ENCODE measurements at places on chromosomes 1 and 21. TPM values are rescaled to one million over a fixed set of nuclear protein-coding genes. Genes with fewer than 3 reads are reported as not detected.

MYOC gene
- 29.4 TPM for total RNA-seq

DNA sequence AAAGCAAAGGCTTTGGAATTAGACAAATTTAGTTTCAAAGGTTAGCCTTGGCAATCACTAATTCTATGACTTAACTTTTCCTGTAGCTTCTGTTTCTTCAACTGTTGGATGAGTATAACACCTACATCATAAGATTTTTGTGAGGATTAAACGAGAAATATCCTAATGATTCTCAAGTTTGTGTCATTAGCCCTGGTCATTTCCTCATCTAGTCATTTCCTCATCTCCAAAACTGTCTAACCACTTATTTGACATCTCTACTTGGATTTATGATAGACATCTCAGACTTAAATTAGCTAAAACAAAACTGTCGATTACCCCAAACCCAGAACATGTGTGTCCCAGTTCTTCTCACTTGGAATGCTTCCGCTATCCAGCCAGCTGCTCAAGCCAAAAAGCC lies 80.2 kb upstream of the CHODL start:
- DNase-seq: no peak

CDKN2C gene
- total RNA-seq: 20.0 TPM

- no peak for DNase-seq
Measured at GRCh38 chr1:89043940-89044339, 21.1 kb downstream of the GBP1 start.

- DNase-seq: no peak
Measured at GRCh38 chr1:90716243-90716551, 905 bp downstream of the BARHL2 start.

Data from omental fat pad (tissue), 4 donors.